EH (cell line): ENCODE measurements at places on chromosomes 5 and 9.

- DNase-seq: peak; percentile 73
Measured at GRCh38 chr9:26308328-26308727, 584.3 kb downstream of the CAAP1 start.

- peak; percentile 54 for DNase-seq
Measured at GRCh38 chr5:56328753-56329560, 95.8 kb upstream of the ANKRD55 start.

GRCh38 chr9:23823986-23824829 is 1.8 kb downstream of the ELAVL2 start:
- DNase-seq: no peak

- no peak for DNase-seq
Measured at GRCh38 chr9:29974197-29974596, 2400.9 kb upstream of the C9orf72 start.

DNA sequence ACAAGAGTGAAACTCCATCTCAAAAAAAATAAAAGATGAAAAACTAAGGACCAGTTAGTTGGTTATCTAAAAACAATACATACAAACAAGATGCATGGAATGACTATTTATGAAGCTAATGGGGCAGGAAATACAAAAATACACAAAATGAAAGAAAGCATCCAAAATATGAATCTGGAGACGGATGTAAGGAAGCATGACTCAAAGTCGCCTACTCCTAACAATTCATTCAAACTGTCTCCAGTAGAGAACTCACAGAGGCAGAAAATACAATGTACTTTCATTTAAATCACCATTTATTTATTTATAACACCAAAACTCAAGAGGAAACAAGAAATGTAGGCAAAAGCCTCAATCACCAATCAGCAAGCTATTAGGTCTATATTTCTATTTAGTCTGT is 68.4 kb downstream of the SCAI start:
- peak; percentile 51 for DNase-seq

DNA sequence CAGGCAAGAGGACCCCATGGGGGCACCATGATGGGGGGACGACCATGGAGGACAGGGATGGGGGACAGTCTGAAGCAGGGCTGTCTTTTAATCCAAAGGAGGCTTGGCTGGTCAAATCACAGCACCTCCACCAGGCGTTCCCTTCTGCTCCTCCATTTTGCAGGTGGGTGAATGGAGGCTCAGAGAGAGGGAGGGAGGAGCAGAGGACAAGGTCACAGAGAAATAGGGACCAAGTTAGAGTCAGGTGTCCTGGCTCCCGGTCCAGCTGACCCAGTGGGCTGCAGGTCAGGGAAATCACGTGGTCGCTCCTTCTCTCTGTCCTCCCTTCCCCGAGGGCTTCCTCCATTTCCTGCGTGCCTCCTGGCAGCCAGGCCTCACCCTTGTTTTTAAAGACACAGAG is 156.4 kb upstream of the SMIM23 start:
- DNase-seq: no peak

GRCh38 chr9:89850631-89851325 is 246.0 kb downstream of the GADD45G start:
- DNase-seq: peak; percentile 22

GRCh38 chr9:123432331-123433236 is 76.6 kb downstream of the CRB2 start:
- no peak for DNase-seq

GRCh38 chr5:11427569-11427968 is 476.7 kb downstream of the CTNND2 start:
- no peak for DNase-seq

DNA sequence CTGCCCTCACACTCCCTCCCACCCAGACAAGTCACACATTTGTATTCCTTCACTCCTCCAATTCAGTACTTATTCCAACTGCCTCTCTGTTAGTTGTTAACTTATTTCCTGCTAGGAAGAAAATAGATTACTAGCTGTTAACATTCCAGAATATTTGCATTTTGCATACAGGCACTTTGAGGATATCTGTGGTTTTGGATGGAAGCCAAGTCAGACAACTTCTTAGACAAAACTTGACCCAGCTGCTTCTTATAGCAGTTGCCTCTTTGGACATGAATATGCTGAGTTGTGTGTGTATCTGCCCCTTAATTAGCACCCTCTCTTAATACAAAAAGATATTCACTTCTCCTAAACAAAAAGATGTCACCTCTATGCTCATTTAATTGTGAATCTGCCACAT is 1280.6 kb upstream of the ACO1 start:
- no peak for DNase-seq
